Cerebellar nuclear complex (tissue), 1 donor: ENCODE measurements at places on chromosomes 16 and 17.

GRCh38 chr17:63601439-63602371, 1.0 kb downstream of the TACO1 start:
- no peak for DNase-seq

DNA sequence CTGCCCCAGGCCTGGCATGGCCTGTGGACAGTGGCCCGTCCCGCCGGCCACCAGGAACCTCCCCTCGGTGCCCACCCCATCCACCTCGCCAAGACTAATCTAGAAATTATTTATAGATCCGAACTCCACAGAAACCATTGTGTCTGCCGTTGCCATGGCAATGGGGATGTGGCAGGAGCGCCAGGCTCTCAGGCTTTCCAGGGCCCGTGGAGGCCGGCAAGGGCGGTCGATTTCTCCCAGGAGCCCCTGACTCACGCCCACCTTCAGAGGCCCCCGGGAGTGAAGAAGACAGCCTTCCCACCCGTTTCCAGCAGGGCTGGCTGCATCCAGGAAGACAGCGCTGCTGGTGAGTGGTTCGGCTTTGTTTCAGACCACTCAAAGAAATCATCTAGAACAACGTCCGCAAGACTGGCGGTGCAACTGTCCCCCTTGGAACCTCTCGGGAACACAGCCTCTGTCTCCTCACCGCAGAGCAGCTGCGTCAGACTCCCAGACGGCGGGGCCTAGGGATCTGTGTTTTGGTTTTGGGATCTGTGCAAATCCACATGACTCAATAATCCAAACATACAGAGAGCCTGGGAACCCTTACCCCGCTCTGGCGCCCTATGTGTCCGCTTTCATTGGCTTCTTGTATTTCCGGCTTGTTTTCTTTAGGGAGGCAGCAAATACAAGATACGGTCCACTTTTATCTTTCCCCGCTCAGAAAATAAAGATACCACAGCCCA, 48.5 kb upstream of the ZCCHC14 start:
- DNase-seq, result no peak

GRCh38 chr16:80982646-80983045, 24.0 kb downstream of the CMC2 start:
- no peak for DNase-seq

GRCh38 chr16:89269805-89270665, 52.5 kb downstream of the ZNF778 start:
- no peak for DNase-seq

DNA sequence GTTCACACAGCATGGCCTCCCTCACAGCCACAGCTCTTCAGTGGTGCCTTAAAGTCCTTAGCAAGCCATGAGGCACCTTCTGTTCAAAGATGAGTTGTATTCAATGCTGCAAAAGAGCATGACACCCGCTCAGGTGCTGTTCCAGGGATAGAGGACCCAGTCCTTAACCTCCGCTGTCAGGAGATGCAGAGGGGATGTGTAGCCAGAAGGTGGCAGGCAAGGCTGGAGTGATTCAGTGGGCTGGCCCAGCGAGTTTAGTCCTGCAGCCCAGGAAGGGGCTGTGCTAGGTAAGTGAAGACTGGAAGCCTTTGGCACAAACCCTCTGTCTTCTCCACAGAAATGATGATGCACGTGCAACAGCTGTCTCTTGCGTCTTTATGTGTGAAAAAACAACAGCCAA, 25.0 kb upstream of the ADAM11 start:
- DNase-seq, result no peak

- DNase-seq, result no peak
Observed at GRCh38 chr17:381941-382643, 29.5 kb upstream of the RPH3AL start.

DNA sequence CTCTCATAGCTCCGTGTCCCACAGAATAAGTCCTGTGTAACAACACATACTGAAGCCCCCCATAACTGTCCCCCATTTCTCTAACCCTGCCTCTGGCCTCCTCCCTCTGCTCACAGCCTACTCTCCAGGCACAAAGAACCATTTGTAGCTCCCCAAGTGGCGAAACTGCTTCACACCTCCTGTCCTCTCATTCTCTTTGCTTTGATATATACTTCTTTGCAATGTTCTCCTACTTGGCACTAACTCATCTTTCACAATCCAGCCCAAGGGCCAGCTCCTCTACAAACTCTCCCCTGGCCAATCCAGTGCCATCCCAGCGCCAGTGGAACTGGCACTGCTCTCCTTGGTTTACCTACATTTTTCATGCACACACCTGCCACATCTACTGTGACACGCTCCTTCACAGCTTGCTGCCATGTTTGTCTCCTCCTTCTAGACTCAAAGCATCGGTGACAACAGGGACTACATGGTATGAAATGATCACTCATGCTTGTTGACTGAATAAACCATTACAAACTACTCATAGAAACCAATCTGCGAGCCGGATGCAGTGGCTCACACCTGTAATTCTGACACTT, 12.8 kb downstream of the CYTH1 start:
- no peak for DNase-seq

GRCh38 chr17:50155115-50155819, 4.8 kb upstream of the PPP1R9B start:
- no peak for DNase-seq

GRCh38 chr17:73369111-73369521, 57.3 kb upstream of the CDC42EP4 start:
- no peak for DNase-seq

DNA sequence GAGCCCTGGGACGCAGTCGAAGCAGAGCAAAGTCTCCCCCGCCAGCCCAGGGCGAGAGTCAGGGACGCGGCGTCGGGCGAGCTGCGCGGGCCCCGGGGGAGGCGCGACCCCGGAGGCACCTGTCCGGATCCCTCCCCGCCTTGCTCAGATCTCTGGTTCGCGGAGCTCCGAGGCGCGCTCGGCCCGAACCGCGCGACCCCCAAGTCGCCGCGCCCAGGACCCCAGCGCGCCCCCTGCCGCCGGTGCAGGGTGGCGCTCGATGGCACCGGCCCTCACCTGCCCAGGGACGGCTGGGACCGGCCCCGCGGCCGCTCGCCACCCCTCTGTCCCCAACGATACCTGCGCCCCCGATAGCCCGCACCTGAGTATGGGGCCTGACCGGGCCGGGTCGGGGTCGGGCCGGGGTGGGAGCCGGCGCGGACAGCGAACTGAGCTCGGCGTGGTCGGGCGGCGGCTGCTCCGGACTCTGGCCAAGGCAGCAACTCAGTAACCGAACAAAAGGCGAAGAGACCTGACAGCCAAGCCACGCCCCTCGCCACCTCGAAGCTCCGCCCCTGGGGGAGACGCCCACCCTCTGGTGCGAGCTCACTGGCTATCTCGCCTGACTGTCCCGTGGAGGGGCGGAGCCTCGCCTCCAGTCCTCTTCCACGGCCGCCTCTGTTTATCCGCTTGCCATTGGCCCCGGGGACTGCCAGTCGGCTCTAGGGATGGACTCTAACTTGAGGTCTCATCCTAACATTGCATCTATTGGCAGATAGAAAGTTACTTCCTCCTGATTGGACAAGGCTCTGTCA, at the start of gene JUP:
Gene JUP, minus strand, starts transcription at position 485 of the 794 bp plus-strand sequence. CDS start 14,857 bp downstream, outside the sequence.
- DNase-seq, result peak; percentile 100

DNA sequence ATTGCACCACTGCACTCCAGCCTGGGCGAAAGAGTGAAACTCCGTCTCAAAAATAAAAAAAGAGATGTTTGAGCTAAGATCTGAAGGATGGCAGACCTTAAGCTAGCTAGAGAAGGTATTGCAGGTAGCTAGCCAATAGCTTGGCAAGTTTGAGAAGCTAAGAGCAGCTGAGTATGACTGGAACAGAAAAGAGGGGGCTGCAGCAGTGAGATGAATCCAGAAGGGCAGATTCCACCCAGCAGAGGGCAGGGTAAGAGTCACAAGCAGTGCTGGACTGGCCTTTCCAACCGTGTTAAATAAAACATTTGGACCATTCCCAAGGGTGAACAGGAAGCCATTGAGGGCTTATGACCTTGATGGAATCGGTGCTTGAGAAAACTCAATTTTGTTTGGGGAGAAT, 5.7 kb upstream of the PHAF1 start:
- no peak for DNase-seq

DNA sequence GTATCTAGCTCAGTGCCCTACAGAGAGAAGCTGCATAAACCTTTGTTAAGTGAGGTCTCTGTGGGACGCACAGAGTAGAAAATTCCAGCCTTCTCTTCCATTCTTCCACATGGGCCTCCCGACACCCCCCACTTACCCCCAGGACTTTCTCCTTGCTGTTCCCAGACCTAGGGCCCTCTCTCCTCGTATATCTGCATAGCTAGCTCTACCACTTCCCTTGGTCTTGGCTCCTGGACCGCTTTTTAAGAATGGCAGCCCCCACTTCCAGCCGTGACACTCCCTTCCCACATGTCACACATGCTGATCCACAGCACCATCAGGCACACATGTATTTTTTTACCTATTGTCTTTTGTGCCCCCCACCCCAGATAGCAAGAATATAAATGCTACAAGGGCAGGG, 16.7 kb upstream of the FOXJ1 start:
- no peak for DNase-seq

DNA sequence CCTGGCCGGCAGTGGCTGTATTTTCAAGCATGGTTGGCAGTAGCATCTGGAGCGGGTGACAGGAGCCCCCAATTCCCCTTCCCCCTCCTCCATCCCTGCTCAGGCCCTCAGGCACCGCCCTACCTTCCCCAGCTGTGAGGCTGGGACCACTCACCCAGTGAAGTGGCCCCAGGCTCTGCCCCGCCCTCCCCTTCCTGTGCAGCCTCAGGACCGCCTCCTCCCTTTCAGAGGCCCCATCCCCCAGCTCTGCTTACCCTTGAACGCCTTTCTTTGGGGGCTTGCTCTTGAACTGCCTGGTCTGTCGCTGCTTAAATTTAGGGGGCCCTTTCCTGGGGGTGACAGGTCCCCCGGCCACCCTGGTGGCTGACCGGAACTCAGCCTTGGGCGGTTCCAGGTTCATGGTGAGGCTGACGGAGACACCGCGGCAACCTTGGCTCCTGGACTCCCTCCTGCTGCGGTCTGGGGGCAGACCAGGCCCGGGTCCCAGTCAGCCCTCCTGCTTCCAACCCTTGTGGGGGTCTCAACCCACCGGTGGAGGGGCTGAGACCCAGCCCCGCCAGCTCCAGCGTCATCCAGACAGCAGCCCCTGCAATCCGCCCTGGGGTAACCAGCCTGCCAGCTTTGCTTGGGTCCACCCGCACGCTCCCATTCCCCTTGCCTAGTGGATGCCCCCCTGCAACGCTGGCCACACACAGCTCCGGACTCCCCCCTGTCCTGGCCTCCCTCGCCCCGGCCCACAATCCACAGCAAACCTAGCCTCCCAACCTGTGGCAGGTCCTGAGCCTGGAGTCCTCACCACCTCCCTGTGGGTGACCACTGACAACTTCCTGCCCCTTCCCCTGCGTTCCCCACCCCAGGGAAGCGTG, 3.2 kb downstream of the PDE6G start:
- no peak for DNase-seq

DNA sequence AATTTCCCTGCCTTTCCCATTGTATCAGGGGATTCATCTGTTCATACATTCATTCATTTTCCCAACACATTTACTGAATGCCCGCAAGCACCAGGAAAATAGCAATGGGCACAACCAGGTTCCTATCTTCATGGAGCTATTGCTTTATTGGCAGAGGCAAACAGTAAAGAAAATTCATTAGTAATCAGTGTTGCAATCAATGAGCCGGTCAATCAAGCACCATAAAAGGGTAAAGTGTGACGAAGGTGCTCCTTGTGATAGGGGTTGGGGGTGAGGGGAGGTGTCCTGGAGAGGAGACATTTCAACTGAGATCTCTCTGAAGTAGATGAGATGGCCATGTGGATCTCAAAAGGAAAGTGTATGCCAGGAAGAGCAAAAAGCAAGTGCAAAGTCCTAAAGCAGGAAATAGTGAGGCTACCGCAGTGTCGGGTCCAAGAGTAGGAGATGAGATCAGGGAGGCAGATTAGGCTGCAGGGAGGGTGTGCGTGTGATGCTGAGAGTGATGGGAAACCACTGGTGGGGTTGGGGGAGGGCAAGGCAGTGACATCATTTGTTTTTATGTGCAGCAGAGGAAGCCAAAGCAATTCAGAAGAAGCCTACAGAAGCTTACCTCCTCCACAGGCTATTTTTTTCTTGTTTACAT, 28.4 kb downstream of the CDH13 start:
- DNase-seq, result no peak

DNA sequence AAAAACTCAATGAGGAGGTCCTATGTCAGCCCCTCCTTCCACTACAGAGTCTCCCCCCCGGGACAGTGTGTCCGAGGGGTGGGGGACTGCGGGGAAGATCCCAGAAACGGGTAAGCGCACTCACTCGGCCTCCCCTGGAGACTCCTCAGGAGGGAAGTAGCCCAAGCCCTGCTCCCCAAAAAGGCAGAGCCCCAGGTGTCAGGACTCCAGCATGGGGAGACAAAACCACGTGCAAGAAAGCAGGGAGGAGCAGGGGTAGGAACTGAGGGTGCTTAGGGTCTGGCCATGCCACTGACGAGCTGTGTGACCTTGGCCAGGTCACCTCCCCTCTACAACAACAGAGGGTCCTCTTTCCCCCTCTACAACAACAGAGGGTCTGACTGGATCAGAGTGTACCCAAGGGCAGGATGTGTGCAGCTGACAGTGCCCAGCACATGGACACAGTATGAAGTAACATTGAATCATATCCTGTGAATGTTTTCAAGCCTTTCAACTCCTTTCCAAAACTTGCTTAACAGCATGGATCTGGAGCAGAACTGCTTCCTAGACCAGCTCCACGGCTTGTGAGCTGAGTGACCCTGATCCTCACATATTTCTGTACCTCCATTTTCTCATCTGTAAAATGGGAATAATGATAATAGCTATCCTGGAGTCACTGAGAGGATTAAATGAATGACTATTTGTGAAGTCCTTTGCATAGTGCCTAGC, 2.1 kb upstream of the NAGS start:
- DNase-seq, result no peak

DNA sequence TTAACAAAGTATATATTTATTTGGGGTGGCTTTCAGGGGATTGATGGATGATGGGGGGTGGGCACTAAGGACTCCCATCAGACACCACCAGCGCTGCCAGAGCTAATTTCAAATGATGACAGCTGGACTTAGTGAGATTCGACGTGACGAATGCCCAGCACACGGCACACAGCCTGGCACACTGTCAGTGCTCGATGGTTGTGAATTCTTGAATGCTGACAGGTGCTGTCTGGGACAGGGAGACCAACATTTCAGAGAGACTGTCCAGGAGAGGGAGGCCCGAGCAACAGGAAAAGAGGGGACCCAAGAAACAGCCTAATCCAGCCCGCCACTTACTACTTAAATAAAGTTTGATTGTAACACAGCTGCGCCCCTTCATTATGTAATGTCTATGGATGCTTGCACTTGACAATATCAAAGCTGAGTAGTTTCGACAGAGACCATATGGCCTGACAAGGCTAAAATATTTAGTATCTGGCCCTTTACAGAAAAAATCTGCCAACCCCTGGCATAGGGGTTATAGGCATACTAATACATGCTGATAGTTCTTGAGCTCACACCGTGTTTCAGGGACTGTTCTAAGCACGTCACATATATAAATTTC, 6.2 kb upstream of the MPRIP start:
- DNase-seq, result no peak

- no peak for DNase-seq
Observed at GRCh38 chr17:46977750-46978488, 1.1 kb downstream of the RPRML start.
